ENCODE measurements at places on chromosomes 5 and 9. TPM values are rescaled to one million over a fixed set of nuclear protein-coding genes. Genes with fewer than 3 reads are reported as not detected.
A peak's percentile ranks its signal among the peaks of the same experiment; 100 is the strongest.

GRCh38 chr5:88873447-88873846, 9.5 kb downstream of the MEF2C start:
- DNase-seq, result no peak

DNA sequence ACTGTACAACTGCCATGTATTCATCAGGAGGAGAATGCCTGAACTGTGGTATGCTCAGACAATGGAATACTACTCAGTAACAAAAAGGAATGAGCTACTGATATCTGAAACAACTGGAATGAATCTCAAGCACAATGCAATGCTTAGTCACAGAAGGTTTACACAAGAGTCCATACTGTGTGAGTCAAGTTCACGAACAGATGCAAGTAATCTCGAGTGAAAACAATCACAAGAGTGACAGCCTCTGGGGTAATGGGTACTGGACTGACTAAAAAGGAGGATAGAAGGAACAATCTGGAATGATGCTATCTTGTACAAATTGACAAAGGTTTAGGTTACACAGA, 19.5 kb upstream of the GOLGA1 start:
- DNase-seq, result peak; percentile 11

The IL31RA gene
- total RNA-seq, result 5.8 TPM

GRCh38 chr5:57190593-57190992, 16.7 kb downstream of the GPBP1 start:
- no peak for DNase-seq

DNA sequence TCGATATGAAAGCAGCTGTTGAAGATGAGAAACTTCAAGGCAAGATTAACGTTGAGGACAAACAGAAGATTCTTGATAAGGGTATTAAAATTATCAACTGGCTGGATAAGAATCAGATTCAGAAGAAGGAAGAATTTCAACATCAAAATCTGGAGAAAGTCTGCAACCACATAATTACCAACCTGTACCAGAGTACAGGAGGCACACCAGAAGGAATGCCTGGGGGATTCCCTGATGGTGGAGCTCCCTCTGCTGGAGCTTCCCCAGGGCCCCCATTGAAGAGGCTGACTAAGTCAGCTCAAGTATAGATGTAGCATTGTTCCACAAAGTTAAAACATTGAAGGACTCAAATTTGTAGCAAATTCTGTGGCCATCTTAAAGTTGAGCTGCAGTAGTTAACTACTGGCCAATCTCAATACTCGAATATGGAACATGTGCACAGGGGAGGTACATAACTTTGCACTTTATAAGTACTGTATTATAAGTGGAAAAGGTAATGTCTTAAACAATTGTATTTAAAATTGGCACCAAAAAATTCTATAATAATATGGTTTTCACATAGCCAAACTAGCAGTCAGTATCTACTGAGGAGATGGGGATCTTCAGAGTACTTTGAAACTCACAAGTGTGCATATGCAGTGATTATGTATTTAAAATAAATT, 237.5 kb downstream of the CHSY3 start:
- DNase-seq, result peak; percentile 60

The PCSK1 gene
- 4.4 TPM for total RNA-seq

DNA sequence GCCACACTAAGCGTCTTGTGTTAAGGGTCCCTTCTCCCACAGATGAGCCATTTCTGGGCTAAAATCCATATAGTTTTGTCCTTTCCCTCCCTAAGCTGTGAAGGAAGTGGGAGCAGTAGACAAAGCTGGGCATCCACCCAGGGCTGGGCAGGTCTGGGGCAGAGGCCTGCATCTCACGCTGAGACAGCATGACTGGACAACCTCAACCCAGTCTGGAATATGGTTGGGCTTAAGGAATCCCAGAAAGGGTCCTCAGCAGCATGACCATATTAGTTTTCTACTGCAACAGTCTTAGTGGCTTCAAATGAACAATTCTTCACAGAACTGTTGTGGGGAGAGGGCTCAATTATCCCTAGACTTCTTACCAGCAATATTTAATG, 173.8 kb downstream of the AUH start:
- DNase-seq, result no peak

DNA sequence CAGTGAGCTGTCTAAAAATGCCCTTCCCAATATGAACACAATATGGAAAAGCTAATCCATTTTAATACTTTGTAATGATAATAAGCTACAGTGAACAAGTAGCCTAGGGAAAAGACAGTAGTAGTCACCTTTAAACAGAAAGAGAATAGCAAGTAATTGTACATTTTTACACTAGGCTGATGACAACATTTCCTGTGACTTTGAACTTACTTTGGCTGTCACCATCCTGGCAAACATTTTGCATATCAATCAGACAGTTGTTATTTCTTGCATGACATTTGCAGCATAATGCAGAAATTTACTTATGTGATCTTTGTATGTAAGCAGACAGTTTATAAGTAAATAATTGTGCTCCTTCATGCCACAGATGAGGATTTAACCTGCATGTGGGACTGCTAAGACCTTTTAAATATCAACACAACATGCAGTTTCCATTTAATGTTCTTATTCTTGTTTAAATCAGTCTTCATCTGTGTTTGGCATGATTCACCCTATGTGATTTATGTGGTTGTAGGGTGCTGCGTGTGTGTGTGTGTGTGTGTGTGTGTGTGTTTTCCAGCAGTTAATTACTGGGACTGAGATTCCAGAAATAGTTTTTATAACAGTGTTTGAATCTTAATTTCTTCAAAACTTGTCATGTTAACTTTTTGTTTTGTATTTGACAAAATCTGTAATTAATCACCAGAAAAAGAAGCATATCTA, 997.1 kb upstream of the ARRDC3 start:
- peak; percentile 13 for DNase-seq

- DNase-seq, result no peak
Measured at GRCh38 chr9:81074221-81074620, 615.1 kb downstream of the TLE1 start.

DNA sequence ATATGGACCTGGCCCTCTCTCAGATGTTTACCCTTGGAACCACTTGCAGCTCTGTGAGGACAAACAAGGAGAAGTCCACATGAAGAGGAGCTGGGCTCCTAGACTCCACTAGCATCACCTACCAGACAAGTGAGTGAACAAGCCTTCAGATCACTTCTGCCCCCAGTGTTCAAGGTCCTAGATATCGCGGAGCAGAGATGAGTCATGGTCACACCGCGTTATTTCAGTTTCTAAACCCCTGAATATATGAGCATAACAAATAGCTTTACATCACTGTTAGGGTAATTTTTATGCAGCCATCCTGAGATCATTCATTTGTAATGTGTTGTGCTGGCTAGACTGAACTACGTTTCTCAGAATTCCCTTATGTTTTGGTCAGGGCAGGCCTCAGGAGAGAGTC, 77.0 kb upstream of the DAP start:
- no peak for DNase-seq

The SLC1A3 gene
- 9.6 TPM for total RNA-seq

- no peak for DNase-seq
Measured at GRCh38 chr9:78831726-78832125, 534.8 kb downstream of the PSAT1 start.

- DNase-seq, result peak; percentile 30
Measured at GRCh38 chr9:127537792-127538191, 74.3 kb upstream of the STXBP1 start.

DNA sequence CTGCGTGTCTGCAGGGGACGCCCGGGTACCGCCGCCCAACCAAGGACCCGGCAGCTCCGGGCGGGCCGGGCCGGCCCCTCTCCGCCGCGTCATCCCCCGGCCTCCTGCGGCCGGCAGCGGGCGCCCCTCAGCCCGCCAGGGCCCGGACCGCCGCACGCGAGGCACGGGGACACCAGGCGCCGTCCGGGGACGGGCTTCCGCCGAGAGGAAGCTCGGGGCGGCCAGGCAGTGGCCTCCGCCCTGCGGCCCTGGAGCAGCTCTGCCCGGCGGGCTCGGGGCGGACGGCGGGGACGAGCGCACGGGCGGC, 373 bp downstream of the FBXW5 start:
- DNase-seq, result peak; percentile 25

- no peak for DNase-seq
Measured at GRCh38 chr9:131100445-131100844, 4.1 kb downstream of the AIF1L start.

The PCA3 gene
- total RNA-seq, result not detected

The FER gene
- total RNA-seq, result 73.4 TPM

GRCh38 chr5:133844836-133845235, 123.6 kb downstream of the C5orf15 start:
- DNase-seq, result peak; percentile 18

DNA sequence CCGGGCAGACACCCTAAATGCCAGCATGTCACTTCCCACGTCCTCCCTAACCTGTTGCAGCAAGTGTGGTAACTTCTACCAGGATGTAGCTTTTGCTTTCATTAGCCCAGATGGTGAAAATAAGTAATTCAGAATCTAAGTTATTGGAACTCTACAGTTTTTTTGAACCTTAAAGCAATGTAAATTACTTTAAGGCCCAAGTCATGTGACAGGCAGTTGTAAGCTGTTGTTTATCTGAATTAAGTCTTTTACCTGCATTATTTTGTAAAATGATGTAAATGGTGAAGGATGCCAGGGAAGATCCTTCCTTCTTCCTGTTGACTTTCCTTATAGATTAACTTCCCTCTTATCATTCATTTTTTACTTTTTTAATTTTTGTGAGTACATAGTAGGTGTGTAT, 670.2 kb downstream of the SEMA5A start:
- DNase-seq, result no peak

The LCNL1 gene
- not detected for total RNA-seq

DNA sequence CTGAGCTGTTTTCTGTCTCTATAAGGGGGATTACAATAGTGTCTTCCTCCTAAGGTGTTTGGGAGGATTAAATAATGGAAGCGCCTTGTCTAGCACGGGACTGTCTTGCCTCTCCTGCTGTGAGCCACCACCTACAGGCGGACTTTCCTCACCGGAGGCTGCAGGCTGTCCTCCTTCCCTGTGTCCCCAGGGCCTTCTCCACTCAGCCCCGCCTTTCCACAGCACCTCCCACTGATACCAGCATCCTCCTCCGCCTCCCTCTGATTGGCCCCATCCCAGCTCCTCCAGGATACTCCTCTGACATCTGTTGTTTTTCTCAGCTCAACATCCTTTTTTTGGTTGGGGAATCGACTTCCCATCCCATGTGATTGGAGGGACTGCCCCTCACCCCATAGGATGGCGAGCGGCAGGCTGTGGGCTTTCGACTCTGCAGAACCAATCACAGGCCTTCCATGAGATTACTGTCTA, 851 bp upstream of the ZDHHC12 start:
- peak; percentile 65 for DNase-seq

GRCh38 chr9:133686642-133687575, 50.7 kb downstream of the DBH start:
- no peak for DNase-seq

The LCN15 gene
- total RNA-seq, result not detected

DNA sequence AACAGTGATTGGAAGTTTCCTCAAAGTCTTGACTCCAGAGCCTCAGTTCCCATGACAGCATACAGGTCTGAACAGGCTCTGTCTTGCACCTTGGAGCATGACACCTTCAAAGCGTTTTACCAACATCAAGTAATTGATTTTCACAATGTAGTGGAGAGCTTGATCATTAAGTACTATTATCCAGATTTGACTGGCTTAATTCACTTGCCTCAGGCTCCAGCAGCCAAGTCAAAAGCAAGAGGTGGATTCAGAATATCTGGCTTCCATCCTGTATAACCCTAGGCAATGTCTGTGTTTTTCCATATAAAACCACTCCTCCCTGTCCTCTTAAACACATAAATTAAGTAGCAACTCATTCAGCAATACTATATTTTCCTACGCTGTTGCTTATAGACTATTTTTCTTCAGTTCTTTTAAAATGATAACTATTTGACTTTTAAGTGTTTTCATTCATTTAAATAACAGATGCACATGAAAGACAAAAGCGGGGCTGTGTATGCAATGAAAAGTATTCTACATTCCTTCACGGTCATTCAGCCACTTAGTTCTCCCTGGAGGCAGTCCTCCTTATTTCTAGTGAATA, 150.8 kb upstream of the RANBP3L start:
- DNase-seq, result peak; percentile 91

The ADGRD2 gene
- total RNA-seq, result not detected

DNA sequence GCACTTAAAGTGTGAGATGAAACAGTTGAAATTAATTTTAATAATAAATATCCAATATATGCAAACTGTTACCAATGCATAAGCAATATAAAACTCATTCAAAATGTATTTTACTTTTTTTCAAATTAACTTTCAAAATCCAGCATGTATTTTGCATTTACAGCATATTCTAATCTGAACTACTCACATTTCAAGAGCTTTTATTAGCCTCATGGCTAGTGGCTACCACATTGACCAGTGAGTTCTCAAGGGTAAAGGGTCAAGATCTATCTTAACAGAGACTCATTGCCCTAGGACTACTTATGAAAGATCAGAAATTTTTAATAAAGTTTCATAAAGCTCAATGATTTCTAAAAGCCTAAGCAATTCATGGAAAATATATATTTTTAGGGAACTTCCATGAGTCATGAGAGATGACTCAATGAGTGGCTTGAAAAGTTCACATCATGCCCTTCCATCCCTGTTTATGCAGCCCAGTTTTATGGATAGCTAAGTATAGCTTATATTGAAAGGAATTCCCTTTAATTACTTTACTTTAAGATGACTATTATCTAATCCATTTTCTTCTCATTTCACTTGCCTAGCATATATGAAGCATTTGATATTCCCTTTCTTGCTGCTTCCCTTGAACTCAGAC, 608.6 kb downstream of the SLCO4C1 start:
- peak; percentile 16 for DNase-seq

The LRRC19 gene
- total RNA-seq, result not detected

DNA sequence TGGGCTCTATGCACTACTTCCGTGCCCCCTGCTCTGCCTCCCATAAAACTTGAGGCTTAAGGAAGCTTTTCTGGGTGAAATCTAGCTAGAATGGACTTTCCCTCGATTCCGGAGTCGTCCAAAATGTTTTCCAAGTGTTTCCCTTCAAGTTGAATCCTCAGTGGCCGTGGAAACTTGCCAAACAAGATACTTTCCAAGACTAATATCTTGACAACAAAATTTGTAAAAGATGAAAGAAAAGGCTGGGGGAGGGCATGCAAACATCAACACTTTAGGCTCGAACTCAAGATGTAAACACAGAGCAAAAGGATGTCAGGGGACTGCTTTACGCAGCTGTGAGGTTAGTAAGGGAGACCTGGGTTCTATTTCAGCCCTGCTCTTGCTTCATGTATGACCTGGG, 482.8 kb upstream of the KLF4 start:
- no peak for DNase-seq

The PCDHA9 gene
- 0.25 TPM for total RNA-seq

DNA sequence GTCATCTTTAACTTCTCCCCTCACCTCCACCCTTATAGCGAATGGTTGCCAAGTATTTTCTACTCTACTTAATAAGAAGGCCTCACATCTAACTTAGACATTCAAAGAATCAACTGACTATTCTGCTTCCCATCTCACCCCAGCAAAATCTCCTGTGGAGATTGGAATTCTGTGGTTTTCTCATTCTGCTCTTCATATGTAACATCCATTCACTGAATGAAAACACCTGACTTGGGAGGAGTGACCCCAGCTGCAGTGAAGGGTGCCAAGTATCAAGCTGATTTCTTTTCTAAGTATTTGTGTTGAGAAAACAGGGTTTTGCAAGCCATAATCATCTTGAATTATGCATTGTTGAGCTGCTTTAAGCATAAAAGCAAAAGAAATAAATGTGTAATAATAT, 42.5 kb upstream of the TAF1L start:
- no peak for DNase-seq
